ENCODE measurements at places on chromosomes 7 and 10.
A peak's percentile ranks its signal among the peaks of the same experiment; 100 is the strongest.

GRCh38 chr10:114902151-114902550, 35.8 kb upstream of the TRUB1 start:
- no peak for DNase-seq

DNA sequence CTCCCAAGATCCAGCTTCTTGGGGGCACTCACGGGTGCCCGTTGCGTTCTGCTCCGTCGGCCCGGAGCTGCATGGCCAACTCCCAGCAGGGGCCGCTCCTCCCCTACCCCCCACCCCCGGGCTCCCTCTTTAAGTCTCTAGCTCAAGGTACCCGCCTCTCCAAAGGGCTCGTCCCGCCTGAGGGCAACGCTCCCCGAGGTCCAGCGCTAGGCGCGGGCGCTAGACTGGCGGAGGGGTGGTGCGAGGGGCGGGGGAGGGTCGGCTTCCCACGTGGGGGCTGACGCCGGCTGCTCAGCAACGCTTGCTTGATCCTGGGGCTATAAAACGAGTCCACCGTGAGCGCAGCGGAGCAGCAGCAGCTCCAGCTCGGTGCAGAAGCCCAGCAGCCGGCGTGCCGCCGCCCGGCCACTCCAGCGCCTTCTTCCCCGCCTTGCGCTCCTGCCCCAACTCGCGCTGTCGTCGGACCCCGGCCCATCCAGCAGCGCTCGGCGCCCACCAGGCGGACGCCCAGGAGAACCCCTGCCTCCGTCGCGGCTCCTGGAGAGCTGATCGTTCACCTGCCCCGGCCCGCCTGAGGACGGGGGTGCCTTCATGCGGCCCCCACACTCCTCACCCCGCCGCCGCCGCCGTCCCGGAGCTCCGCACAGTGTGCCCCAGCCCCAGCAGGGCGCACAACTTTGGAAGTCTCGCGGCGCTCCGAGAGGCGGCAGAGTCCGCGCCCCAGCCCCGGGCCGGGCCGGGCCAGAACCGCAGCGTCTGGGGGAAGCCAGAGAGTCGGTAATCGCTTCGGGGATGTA, at the start of gene ADRA2A:
Gene ADRA2A, plus strand, starts transcription at position 348 of the 797 bp plus-strand sequence. CDS start 968 bp downstream, outside the sequence.
- DNase-seq, result peak; percentile 60

GRCh38 chr10:56370217-56371113, 9.4 kb upstream of the ZWINT start:
- DNase-seq, result no peak

GRCh38 chr7:66039094-66039670, 36.4 kb upstream of the ASL start:
- DNase-seq, result no peak

DNA sequence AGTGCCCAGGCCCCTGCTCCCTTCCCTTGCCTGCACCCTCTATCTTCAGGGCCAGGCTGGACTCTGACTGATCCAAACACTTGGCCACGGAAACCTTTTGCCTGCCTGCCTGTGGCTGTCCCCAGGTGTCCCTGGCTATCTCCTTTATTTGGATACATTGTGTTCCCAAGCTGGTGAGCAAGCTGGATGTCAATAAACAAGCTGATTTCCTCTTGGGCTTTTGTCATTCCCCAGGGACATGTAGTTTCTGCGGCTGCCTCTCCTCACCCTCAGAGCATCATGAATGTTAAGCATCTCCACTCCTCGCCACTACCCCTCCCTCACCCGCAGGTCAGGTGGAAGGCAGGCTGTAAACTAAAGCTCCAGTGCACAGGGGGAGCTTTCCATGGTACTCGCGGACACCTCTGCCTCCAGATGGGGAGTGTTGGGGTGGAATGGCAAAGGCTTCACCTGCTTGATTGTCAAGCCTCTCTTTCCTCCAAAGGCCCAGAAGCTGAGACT, 6.9 kb downstream of the GHRHR start:
- no peak for DNase-seq

DNA sequence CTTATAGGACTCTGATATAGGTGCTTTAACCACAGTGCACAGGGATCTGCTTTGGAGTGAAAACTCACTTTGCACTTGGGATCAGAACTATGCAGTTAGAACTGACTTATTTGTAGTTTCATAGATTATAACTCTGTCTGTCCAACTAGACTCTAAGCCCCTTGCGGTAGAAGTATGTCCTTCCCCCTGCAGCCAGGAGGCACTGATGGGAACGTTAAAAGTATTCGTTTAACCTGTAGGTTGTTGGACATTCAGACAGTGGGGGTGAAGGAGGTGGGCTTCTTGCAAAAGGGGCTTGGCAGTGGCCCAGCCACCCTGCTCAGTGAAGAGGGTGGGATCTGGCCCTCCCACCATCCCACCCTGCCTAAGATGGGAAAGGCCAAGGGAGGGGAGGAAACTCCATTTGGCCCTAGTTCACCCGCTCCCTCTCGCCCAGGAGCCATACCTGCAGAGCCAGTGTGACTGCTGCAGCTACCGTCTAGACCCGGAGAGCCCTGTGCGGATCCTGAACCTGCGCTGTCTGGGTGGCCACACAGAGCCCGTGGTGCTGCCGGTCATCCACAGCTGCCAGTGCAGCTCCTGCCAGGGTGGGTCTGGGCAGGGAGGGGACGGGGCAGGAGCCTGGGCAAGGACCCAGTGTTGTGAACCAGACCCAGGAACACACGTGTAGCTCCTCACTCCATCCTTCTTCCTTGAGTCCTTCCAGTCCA, 5.7 kb upstream of the ZNF862 start:
- no peak for DNase-seq

DNA sequence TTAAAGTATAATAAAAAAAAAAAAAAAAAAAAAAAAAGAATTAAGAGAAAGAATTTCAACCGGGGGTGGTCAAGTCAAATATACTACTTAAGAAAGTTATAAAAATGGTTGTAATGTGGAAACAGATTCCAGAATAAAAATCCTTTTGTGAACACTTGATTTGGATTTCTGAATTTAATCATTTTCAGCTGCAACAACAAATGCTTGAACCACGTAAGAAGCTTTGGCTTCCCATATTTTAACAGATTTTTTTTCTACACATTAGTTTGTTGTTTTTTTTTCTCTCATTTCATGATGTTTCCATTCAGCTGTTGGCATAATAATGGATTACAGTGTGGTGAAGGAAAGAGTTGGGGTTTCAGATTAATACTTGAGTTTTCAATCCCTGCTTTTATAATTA, 137.3 kb upstream of the AGR3 start:
- DNase-seq, result no peak

GRCh38 chr7:155166673-155167370, 96.7 kb downstream of the HTR5A start:
- DNase-seq, result no peak

- no peak for DNase-seq
Observed at GRCh38 chr10:49415846-49416245, 20.0 kb upstream of the DRGX start.

GRCh38 chr10:24279166-24279565, 70.2 kb downstream of the KIAA1217 start:
- DNase-seq, result no peak

DNA sequence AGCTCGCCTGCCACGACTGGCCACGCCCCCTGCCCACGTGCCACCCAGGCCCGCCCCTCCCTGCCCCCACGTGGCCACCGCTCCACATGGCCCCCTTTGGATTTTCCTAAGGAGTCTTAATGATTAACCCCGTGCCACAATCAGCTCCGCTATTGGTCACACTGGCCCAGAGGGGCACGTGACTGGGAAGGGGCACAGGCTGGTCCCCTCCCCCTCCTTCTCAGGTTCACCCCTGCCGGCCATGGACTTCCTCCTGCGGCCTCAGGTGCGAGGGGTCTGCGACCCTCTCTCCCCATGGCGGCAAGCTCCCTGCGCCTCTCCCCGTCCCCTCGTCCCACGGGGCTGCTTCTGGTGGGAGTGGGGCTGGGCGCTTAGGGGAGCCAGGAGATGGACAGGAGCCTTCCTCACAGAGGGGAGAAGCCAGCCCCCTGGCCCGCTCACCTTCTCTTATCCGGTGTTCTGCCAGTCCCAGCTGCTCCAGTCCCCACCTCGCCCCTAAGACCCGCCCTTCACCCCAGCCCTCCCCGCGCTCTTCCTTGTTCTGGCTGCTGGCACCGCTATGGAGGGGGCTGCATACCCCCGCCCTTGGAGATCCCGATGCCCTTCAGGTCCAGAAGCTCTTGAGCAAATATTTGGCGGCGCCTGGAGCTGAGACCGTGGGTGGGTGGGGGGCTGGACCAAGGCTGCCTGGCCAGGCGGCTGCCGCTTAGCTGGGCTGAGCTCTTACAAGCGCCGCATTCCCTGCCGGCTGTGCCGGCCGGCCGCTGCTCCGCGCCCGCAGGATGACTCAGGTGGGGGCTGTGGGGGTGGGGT, 3.2 kb downstream of the SLC4A2 start:
- DNase-seq, result peak; percentile 67

- DNase-seq, result no peak
Observed at GRCh38 chr7:120864141-120864900, 6.4 kb upstream of the TSPAN12 start.

- DNase-seq, result no peak
Observed at GRCh38 chr7:40978047-40978446, 724.8 kb downstream of the INHBA start.

DNA sequence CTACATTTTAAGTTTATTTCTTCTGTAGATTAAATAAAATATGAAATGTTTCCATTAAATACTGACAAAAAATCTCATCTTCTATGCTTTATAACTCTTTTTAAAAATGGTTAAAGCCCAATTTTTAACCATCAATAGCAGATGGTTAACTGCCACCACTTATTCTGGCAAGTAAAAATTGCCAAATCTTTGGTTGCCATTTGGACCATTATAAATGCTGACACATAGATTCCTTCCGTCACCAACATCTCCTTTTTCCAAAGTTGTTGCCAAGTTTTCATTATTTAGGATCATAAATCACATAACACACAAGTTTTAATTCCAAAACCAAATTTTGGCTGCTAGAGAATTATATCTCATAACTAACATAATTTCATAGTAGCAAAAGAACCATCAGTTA, 1614.3 kb downstream of the REEP3 start:
- DNase-seq, result no peak

- DNase-seq, result no peak
Observed at GRCh38 chr10:71023704-71024283, 135.4 kb upstream of the PCBD1 start.

DNA sequence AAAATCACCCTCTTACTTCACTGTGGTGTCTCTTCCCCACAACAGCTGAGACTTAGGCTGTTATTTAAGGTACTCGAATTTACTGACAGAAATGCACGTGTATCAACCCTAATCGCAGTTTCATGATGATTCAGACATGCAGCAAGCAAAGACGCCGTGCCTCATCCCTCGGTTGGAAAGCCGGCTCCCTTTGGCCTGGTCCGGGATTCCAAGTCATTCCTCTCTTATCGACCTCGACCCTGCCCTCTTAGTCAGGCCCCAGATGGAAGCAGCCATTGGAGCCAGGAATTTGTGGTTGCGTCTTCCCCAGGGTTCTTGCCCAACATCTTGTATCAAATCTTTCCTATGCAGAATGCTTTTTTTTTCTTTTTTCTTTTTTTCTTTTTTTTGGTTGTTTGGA, 229.5 kb downstream of the GATA3 start:
- DNase-seq, result no peak

DNA sequence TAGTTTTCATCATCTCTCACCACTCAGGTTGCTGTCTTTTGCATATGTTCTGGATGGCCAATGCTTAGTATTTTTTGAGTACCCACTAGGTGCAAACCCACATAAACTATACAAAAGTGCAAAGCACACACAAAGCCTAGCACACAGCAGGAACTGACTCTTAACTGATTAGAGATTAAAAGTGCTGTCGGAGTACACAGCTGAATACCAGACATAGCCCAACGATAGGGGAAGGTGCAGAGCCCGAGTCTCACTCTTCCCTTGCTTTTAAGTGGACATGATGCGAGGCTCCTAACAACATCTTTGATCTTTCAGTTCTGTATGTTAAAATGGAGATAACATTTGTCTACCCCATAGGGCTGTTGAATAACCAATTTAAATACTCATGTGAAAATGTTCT, 90.8 kb downstream of the DPY19L1 start:
- no peak for DNase-seq

DNA sequence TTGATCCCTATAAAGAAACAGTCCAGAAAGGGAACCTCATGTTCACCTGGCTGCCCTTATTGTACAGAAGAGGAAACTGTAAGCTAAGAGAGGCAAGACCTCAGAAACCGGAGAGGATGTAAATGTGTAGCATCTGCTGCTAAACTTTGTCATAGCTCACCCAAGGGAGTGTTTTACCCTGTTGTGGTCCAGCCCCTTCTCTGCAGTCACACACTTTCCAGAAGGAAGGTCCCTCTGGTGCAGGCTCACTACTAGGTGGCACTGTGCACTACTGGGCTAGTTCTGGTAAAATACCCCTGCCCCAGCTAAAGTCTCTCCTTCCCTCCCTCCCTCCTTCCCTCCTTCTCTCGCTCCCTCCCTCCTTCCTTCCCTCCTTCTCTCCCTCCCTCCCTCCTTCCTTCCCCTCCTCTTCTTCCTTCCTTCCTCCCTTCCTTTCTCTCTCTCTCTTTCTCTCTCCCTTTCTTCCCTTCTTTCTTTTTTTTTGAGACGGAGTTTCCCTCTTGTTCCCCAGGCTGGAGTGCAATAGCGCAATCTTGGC, 42.5 kb upstream of the LCOR start:
- no peak for DNase-seq

GRCh38 chr7:37706804-37707203, 23.2 kb downstream of the GPR141 start:
- DNase-seq, result no peak

- DNase-seq, result no peak
Observed at GRCh38 chr10:93346694-93347093, 135.4 kb downstream of the MYOF start.

DNA sequence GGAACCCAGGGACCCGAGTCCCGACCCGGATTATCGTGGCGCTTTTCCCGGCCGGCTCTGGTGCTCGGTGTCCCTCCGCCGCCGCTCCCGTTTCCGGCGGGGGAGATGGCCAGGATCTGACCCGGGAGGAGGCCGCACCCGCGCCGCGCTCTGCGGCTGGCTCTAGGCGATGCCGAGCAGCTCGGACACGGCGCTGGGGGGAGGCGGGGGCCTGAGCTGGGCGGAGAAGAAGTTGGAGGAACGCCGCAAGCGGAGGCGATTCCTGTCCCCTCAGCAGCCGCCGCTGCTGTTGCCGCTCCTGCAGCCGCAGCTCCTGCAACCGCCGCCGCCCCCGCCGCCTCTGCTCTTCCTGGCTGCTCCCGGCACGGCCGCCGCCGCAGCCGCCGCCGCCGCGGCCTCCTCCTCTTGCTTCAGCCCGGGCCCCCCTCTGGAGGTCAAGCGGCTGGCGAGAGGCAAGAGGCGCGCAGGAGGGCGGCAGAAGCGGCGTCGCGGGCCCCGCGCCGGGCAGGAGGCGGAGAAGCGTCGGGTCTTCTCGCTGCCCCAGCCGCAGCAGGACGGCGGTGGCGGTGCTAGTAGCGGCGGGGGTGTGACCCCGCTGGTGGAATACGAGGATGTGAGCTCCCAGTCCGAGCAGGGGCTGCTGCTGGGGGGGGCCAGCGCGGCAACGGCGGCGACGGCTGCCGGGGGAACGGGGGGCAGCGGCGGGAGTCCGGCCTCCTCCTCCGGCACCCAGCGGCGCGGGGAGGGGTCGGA, 593 bp downstream of the CDK13 start:
- DNase-seq, result peak; percentile 60

All from endothelial cell (in vitro differentiated cells).